ENCODE measurements at places on chromosomes 2 and 18. TPM values are rescaled to one million over a fixed set of nuclear protein-coding genes. Genes with fewer than 3 reads are reported as not detected.

STEAP3 gene
- polyA plus RNA-seq: not detected

NLRC4 gene
- 0.13 TPM for polyA plus RNA-seq

DNA sequence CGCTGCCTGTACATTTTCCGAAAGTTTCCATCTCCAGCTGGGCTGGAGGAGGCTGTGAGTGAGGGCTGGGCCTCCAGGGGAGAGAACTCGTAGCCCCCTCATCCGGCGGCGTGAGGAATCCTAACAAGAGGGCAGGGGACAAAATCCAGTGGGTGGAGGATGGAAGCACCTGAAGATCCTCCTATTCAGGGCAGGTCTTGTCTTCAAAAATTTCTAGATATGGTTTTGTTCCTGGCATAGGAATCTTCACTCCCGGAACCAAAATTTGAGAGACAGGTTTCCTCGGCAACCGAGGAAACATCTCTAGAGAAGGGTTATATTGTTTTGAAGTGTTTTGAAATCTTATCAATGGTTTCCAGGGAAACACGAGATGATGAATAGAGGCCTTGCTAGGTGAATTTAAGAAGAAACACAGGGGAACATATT, 136.7 kb downstream of the SH3BP4 start:
- H3K4me3 ChIP-seq: no peak overlapping the region
- no peaks in the 10 kb centered on the region for H3K36me3 ChIP-seq

DNA sequence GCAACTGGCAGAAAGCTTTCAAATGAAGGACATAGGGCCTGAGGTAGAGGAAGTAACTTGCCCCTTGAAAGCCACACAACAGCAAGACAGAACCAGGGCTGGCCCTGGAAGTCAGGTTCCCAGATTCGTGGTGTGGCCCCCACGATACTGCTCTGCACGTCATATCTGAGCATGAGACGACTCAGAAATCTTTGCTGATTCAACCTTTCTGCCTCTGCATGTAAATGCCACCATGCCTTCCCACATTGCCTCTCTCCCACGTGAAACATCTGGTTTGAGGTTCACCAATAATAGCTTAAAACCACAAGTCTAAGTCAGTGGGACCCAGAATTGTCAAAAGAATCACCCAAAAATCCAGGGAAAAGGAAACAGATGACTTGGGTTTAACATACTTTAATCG, 214.0 kb upstream of the TRIB2 start:
- no peak overlapping the region for H3K4me3 ChIP-seq
- no peaks in the 10 kb centered on the region for H3K27me3 ChIP-seq
- no peaks in the 10 kb centered on the region for H3K36me3 ChIP-seq

- no peaks in the 10 kb centered on the region for H3K36me3 ChIP-seq
- no peaks in the 10 kb centered on the region for H3K4me1 ChIP-seq
- no peaks in the 10 kb centered on the region for H3K27me3 ChIP-seq
- H3K4me3 ChIP-seq: no peak overlapping the region
- no peak overlapping the region for H3K27ac ChIP-seq
Observed at GRCh38 chr2:221283896-221284545, 288.1 kb downstream of the EPHA4 start.

GRP gene
- not detected for polyA plus RNA-seq

DHRS9 gene
- polyA plus RNA-seq: not detected

GRCh38 chr2:162215162-162215561, 28.1 kb downstream of the FAP start:
- no peak for DNase-seq
- H3K4me3 ChIP-seq: no peak overlapping the region
- no peaks in the 10 kb centered on the region for H3K36me3 ChIP-seq
- H3K4me1 ChIP-seq: no peaks in the 10 kb centered on the region
- no peak overlapping the region for H3K27ac ChIP-seq
- peaks cover 23% of the 10 kb centered on the region for H3K27me3 ChIP-seq

ATOH8 gene
- not detected for polyA plus RNA-seq

DNA sequence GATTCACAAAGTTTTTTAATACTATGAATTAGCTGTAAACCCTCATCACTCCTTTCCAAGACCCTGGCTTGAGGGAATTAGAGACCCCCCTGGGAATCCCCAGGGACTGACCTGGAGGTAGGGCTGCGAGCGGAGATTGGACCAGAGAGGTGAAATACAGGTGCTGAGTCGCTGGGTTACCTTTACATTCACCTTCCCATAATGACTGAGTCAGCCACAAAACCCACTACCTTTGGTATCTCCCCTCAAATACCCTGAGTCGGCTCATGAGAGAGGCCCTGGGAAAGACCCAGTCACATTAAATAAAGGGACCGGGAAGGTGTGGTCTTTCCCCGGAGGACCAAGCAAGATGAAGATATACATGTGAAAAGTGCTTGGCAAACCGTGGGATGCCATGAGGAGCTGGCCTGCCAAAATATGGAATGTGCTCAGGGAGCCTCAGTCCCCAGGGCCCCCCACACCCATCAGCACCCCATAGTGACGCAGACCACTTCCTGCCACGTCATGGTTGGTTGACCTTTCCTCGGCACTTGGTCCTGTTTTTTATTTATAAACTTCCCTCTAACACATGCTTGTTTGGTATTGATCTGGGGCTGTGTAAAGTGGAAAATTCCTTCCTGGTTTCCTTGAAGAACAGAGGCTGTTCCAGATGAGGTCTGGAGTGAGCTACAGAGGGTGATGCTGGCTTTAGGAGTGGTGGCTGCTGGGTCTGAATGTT, 51.4 kb downstream of the IL1RL2 start:
- DNase-seq: no peak
- no peak overlapping the region for H3K4me3 ChIP-seq
- H3K27ac ChIP-seq: peak overlapping the region; percentile 53
- H3K4me1 ChIP-seq: peaks cover 9% of the 10 kb centered on the region
- H3K27me3 ChIP-seq: no peaks in the 10 kb centered on the region

GRCh38 chr2:134590679-134591078, 128.1 kb downstream of the TMEM163 start:
- H3K27me3 ChIP-seq: peaks cover 3% of the 10 kb centered on the region
- H3K27ac ChIP-seq: no peak overlapping the region
- H3K36me3 ChIP-seq: peaks cover 16% of the 10 kb centered on the region
- no peak overlapping the region for H3K4me3 ChIP-seq

GRCh38 chr2:55309446-55309845, 40.4 kb upstream of the MTIF2 start:
- no peaks in the 10 kb centered on the region for H3K4me1 ChIP-seq
- no peak overlapping the region for H3K27ac ChIP-seq
- no peaks in the 10 kb centered on the region for H3K36me3 ChIP-seq

- peaks cover 3% of the 10 kb centered on the region for H3K27me3 ChIP-seq
- DNase-seq: no peak
- H3K4me1 ChIP-seq: no peaks in the 10 kb centered on the region
- H3K27ac ChIP-seq: no peak overlapping the region
- no peak overlapping the region for H3K4me3 ChIP-seq
Observed at GRCh38 chr18:70415823-70416488, 127.1 kb downstream of the SOCS6 start.

PRKRA gene
- 66.5 TPM for polyA plus RNA-seq

DNA sequence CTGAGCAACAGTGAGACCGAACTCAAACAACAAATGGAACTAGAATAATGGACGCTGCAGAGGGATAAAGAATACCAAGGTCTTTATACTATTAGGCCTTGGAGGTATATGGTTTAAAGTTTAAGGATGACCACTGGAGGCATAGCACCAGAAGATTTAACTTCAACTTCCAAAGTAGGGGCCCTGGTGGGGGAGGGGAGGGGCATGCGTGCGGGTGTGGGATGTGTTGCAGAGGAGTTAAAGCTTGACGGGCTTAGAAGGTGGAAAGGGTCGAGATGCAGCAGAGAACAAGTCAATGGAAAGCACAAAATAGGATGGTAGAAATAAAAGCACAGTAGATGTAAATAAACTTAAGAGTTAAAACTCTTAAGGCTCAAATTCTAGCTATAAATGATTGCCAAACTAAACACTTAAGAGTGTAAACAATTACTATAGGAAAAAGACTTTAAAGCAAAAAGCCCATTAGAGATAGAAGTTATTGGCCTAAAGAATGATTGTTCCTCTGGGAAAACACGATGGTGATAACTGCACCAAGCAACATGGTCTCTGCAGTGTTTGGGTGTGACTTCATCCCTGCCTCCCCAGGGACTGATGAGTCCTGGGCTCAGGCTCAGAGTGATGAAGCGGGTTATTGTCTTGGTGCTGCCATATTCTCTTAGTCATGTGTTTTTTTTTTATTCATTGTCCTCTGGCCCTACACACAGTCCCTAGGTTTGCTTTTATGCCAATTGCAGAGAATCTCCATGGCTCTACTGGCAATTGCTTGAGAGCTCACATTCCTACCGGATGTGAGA, 13.0 kb downstream of the RRM2 start:
- no peak for DNase-seq
- no peaks in the 10 kb centered on the region for H3K27me3 ChIP-seq
- H3K36me3 ChIP-seq: no peaks in the 10 kb centered on the region

SLC38A11 gene
- polyA plus RNA-seq: not detected

DNA sequence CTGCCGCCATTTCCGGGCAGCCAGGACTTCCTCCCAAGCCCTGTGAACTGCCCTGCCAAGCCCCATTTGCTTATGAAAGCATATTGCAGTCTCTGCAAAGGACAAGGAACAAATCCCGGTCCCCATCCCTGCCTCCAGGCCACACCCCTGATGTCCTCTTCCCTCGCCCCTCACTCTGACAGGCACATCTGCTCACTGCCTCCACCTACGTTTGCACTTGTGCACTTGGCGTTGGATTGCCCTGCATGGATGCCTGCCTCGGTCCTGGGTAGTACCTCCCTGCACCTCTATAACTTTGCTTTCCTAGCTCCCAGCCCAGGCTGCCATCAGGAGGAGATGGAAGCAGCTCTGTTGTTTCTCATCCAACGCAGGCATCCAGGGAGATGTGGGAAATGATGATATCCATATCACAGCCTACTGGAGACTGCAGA, 19.6 kb upstream of the RPL31 start:
- no peak overlapping the region for H3K27ac ChIP-seq
- H3K4me1 ChIP-seq: peaks cover 3% of the 10 kb centered on the region
- H3K27me3 ChIP-seq: no peaks in the 10 kb centered on the region
- no peak overlapping the region for H3K4me3 ChIP-seq
- peaks cover 29% of the 10 kb centered on the region for H3K36me3 ChIP-seq
- no peak for DNase-seq

DNA sequence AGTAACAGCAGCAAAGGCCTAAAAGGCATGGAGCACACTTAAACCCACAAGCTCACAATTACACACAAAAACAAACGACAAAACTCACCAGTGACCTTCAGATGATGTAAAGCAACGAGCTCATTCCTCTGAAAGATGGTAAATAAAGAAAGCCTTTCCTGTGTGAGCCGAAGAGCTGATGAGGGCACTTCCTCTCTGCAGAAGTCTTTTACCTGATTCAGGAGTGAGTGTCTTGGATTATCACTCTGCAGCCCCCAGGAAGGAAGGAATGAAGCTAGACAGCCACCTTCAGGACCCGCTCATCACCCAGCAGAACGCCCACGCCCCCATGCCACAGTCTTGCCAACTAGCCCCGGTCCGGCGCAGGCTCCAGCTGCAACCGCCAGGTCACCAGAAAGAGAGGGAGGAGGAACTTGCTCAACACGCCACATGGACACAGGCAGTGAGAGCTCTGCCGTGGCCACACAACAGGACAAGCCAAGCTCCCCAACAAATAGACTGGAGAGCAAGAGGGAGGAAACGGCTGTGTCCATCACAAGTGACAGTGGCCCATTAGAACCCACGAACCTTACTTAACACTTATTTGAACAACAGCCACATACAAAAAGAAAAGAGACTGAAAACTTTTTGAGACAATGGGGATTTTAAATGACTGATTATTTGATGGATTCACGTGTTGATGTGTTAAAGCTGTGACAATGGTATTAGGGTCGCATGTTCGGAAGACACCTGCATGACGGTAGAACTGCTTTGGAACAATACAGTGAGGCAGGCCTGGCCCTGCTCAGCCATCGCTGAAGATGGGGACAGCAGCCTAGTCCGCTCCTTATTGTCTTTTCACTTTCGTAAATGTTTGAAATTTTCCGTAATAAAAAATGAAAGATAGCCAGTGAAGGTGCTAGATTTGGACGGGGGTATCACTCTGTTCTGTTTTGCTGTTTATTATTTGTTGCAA, 127.3 kb downstream of the HDAC4 start:
- peak overlapping the region; percentile 37 for H3K4me3 ChIP-seq
- peaks cover 53% of the 10 kb centered on the region for H3K4me1 ChIP-seq
- H3K36me3 ChIP-seq: no peaks in the 10 kb centered on the region
- H3K27ac ChIP-seq: no peak overlapping the region
- H3K27me3 ChIP-seq: no peaks in the 10 kb centered on the region

Measured in naive thymus-derived CD8-positive, alpha-beta T cell (primary cell).